Brain pericyte (primary cell): ENCODE measurements at places on chromosomes 16 and 17.

DNA sequence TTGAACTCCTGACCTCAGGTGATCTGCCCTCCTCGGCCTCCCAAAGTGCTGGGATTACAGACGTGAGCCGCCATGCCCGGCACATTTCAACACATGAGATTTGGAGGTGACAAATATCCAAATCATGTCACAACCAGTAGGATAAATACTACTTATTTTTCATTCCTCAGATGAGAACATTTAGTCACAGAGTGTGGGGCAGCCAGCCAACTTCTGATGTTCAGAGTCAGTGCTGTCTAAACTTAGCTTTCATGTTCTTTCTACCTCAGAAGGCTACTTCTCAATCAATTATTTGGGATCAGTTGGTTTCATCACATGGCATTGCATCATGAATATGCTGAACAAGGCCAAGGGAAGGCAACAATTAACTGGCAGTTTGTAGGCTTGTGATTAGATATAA lies 134.5 kb downstream of the CDH13 start:
- no peak for DNase-seq

DNA sequence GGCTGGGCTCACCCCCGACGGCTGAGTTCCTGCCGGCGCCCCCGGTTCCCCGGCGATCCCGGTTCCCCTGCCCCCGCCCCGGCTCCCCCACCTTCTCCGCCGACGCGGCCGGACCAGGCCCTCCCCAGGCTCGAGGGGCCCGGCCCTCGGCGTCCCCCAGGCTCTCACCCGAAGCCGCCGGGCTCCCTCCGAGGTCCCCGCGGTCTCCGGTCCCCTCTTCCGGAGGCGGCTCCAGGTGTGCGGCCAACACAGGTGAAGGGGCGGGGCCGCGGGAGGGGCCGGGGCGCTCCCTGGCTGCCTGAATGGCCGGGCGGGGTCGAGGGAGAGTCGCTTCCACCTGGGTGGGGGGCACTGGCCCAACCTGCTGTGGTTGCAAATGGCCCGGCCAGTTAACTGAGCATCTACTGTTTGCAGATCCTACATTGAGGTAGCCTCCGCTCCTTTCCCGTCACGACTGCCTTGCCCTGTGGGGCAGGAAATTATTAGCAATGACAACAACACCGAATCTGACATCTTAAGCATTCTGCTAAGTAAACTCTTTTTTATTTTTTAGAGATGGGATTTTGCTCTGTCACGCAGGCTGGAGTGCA lies at the start of gene BICDL2:
Gene BICDL2 (minus strand): TSS at position 219 of the 590 bp plus-strand sequence. CDS start 1,448 bp downstream, outside the sequence.
- no peak for DNase-seq

DNA sequence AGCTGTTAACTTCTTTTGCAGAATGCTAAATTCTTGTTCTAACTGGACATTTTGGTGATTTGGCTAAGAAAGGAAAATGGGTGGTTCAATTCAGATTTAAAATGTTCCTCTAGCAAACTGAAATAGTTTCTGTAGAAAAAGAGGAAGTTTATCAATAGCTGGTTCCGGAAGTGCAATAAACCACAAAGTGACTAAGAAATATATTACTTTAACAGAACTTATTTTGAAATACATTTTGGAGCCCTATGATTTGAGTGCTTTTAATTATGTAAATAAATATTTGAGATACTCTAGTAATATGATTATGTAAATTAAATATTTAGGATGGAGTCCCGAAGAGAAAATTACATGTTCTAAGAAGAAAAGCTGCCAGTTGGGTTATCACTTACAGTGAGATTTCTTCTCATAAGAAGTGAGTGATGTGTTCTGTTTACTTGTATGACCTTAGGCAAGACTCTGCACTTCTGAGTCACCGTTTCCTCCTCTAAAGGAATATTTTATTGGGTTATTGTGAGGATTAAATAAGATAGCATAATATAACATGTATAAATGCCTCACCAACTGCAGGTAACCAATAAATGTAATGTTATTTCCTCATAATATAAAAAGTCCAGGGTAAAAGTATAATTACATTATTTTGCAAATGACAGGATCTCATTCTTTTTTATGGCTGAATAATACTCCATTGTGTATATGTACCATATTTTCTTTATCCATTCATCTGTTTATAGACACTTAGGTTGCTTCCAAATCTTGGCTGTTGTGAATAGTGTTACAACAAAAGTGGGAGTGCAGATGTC lies at the start of gene EVI2B:
Gene EVI2B (minus strand): TSS at position 73 of the 800 bp plus-strand sequence. CDS start 8,445 bp downstream, outside the sequence.
- no peak for DNase-seq

DNA sequence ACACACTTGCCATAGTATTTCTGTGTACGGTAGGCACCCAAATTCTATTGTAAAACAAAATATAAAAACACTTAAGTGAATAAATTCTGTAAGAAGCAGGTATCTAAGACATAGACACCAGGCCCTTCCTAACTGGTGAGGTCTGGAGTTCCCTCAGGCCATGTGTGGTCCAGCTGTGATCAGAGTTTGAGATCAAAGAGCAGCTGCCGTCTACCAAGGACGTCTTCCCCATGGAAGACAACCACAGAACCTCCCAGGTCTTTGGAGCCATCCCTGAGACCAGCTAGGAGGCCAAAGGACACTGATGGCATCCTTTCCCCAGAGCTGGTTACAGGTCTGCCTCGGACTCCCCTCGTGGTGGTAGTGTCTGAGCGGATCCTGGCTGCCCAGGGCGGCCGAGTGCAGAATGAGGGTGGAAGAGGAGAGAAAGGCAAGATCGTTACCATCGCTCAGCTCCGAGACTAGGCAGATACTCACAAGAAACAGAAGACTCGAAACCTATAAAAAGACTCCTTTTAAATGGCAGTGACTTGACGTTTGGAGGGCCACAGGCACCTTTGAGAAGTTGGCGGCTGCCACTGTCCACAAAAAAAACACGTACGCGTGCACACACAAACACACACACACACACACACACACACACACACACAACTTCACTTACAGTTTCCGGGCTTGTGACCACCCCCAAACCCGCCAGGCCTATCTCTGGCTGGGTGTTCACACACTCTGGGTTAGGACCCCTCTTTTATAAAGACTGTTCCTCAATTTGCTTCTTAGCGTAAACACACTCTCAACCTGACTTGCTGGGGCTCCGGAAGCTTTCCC lies 7.5 kb downstream of the TIMP2 start:
- no peak for DNase-seq

DNA sequence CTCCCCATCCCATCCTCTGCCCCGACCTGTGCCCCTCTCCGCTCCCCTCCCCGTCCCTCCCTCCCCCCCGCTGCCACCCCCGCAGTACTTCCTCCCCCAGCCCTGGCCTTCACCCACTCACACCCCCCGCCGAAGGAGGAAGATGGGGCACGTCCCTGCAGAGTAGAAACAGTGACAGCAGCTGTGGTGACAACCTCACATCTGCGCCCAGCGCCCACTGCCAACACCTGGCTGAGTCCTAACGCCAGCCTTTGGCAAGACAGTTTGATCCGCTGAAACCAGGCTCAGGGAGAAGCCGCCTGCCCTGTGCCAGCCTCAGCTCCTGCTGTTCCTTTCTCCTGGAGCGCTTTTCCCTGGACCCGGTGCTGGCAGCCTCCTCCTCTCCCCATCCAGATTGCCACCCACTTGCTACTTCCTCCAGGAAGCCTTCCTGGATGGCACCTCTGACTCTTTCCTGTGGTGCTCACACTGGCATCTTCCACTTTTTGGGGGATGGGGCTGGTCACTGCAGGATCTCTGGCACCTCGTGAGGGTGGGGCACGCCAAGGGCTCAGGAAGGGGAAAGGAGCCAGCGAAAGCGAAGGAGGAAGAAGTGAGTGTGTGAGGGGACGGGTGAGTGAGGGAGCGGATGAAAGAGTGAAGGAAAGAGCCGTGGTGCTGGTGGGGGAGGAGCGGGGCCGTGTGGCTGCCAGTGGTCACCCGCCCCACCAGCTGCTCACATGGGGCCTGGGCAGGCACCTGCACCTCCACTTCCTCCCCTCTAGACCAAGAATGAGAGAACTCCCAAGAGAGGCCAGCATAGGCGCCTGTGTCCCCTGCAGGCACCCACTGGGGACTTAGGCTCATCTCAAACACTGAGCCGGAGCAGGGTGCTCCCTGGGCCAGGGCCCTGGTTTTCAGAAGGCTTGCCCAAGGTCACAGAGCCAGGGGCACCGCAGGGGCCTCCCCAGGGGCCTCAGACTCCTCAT lies 27.0 kb downstream of the ZFPM1 start:
- no peak for DNase-seq
